Hematopoietic multipotent progenitor cell treated with erythropoietin and hydrocortisone succinate and interleukin-3 and kit ligand, for 17 days (in vitro differentiated cells): ENCODE measurements at places on chromosomes 2 and 18.

DNA sequence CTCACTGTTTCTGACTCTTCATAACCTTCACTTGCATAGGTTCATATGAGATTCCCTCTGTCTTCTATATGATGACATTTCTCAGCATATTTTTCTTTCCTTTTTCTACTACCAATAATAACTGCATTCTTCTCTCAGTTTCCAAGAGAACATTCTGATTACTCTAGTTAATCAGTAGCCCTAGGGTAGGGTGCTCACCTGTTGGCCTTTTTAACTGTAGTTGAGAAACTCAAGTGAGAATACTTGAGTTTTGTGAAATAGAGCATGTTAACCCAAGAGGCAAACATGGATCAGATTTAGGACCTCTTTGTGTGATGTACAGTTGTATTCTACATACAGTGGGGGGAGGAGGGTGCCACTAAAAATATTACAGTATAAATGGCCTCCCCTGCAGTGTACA is 308.0 kb downstream of the CMPK2 start:
- DNase-seq = no peak

- no peak for DNase-seq
Measured at GRCh38 chr2:127570282-127571250, 35.1 kb downstream of the MYO7B start.

DNA sequence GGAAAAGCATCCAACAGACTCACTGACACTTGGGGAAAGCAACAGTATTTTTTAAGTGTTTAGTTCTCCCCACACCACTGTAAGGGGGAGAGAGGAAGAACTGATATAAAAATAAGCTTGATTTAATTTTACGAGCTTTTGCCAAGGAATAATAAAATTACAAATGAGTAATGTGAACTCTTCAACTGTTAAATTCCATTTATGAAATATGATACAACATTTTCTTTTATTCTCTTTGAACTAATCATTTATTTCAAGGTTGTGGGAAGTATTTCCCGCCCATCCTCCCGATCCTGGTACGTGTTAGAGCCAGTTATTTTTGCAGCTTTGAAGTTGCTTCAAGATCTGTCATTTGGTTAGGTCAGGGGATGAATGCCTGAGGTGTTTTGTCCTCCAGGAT is 35.2 kb downstream of the WDPCP start:
- DNase-seq = no peak

DNA sequence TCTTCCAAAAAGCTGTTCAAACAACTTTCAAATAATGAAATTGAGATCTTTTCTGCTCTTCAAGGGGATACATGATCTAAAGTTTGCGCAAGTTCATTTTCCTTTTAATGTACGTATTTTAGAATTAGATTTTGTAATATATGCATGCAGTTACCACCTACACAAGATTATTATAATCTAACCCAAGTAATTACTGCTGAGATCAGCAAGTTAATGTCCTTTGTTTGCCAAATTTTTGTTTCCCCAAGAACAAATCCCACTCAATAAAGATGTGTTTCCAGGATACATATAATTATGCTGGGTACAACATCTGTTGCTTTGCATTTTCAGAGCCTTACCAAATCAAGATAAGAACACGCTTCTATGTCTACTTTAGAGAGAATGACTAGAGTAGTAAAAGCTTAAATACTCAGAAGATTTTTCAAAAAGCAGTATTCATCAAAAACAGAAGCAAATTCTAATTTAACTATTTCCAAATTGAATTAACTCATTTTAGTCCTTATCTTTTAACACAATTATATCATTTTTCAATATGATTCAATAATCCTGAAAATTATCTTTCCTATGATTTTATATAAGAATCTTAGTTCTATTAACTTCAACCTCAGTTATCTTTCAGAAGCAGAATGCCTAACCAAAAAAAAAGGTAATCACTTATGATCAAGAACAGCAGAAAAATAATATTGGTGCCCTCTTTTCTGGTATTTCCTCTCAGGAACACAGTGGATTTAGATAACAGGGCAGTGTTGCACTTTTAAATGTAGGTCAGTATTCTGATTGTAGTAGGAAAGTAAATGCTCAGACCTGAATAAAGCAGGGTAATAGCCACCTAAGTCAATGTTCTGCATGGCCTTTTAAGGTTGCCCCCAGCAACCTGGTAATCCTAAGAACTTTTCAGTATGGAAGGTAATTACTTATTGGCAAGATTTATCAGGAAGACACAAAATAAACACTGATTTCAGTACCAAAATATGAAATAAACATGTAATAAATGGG is 28.0 kb downstream of the CERKL start:
- DNase-seq = no peak

- DNase-seq = no peak
Measured at GRCh38 chr2:119255760-119256581, 32.3 kb downstream of the STEAP3 start.

GRCh38 chr18:30743033-30743432 is 299.5 kb downstream of the DSC3 start:
- DNase-seq = no peak

GRCh38 chr2:173955867-173956266 is 9.3 kb downstream of the SP3 start:
- no peak for DNase-seq

GRCh38 chr2:235832941-235833340 is 335.2 kb downstream of the GBX2 start:
- DNase-seq = no peak

- no peak for DNase-seq
Measured at GRCh38 chr2:20913491-20913890, 90.6 kb upstream of the LDAH start.

GRCh38 chr2:8346706-8347430 is 335.0 kb upstream of the ID2 start:
- DNase-seq = no peak

DNA sequence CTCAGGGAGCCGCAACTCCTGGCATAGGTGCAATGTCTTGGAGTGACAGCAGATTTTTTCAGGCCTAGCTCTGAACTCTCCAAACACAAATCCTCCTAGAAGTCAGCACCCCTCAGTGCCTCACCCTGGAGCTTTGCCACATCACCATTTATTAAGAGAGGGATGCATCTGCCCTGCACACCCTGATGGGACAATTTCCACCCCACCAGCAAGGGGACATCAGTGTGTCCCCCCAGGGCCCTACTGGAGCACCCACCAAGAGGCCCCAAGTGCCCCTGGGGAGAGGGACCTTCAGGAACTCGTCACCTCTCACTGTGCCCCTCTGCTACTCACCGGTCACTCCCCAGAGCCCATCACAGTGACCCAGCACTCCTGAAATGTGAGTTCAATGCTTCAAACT is 144.7 kb downstream of the NDUFA10 start:
- DNase-seq = no peak

DNA sequence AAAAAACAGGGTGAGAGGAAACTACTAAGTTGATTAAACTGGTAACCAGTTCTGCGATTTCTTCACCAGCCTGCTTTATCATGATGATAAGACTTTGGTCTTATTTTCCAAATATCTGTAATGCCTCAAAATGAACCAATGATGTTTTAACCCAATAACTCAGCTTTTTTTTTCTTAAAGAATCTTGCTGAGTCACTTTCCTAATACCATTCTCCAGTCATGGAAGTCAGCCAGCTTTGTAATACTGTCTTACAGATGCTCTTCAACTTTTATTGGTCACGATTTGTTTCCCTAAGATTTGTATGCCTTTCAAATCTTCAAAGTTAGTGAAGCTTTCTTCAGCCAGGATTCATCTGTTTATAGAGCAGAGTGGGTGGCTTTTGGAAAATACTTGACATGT is 47.7 kb upstream of the SMIM21 start:
- no peak for DNase-seq

DNA sequence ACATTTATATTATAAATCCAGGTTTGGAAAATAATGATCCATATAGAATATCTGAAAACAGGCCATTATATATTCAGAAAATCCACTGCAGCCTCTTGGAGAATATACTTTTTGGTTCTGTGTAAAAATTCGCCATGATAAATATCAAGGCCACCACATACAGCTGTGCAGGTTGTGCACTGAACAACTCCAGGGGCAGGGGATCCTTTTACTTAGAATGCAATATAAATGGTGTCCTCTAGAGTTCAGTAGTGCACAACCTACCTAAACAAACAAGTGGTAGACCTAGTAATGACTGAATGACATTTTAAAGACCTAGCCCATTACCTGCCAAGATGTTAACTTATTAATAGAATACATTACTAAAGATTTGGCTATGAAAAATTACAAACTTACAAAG is 22.4 kb downstream of the MOGAT1 start:
- DNase-seq = no peak

GRCh38 chr2:122753336-122753735 is 997.9 kb downstream of the TSN start:
- no peak for DNase-seq

DNA sequence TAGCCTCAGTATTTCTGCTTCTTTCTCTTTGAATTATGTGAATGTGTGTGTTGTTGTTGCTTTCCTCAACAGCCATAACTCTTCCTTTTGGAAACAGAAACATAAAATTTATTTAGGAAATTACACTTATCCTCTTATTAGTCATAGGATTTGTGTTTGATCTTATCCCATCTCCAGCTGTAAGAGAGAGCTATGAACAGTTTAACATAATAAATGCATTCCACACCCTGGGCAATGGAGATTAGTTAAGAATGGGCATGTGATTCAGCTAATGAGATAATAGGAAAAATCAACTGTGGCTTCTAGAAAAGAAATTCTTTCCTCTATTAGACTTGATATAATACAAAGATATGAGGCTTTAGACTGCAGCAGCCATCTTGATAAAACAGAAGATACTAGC is 55.0 kb downstream of the SCN7A start:
- DNase-seq = no peak

GRCh38 chr2:10457846-10458598 is 9.9 kb upstream of the ODC1 start:
- DNase-seq = no peak

DNA sequence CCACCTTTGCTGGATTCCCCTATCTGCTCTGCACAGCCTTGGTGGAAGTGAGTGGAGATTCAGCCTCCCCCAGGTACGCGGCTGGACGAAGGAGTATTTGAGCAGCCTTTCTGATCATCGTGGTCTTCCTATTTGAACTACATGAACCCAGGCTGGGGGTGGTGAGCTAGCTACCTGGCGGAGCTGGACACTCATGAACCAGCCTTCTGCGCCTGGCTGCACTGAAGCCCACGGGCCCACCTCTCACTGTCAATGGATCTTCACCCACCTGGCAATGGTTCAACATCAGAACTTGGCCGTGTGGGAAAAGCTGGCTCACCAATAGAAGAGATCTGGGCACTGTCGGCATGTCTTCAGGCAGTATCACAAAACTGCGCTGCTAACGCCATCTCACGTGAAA is 35.4 kb downstream of the ANKMY1 start:
- DNase-seq = no peak

DNA sequence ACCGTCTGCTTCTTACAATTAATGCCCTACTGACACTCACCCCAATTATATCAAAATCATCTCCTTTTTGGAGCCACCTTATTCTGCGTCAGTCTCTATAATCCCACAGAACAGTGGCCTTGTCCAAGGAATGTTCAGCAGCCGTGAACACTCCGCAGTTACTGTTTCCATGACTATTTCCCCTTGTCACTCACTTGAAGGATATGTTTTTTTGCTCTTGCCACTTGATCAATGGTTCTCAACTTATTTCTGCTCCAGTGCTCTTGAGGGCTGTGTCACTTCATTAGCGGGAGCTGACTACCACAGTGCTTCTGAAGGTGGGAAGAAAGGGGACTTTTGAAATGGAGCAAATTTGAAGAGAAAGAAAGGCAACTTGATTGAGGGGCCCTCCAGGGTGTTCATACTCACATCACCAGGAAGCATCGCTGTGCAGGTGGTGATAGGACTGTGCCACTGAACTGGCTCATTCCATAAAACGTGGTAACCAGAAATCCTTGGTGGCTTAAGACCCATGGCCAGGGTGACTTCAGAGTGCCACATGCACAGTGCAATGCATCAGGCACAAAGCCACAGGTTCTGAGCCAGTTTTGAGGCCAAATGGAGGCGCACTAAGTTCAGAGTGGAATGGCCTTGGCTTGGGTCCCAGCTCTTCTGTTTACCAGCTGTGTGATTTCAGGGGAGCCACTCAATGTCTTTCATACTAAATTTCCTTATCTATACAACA is 320.6 kb upstream of the RAB12 start:
- DNase-seq = no peak

GRCh38 chr2:29597035-29597434 is 324.4 kb downstream of the ALK start:
- DNase-seq = no peak

GRCh38 chr2:45706033-45706432 is 54.6 kb downstream of the PRKCE start:
- no peak for DNase-seq

GRCh38 chr2:35548171-35548570 is 807.4 kb upstream of the CRIM1 start:
- DNase-seq = no peak

DNA sequence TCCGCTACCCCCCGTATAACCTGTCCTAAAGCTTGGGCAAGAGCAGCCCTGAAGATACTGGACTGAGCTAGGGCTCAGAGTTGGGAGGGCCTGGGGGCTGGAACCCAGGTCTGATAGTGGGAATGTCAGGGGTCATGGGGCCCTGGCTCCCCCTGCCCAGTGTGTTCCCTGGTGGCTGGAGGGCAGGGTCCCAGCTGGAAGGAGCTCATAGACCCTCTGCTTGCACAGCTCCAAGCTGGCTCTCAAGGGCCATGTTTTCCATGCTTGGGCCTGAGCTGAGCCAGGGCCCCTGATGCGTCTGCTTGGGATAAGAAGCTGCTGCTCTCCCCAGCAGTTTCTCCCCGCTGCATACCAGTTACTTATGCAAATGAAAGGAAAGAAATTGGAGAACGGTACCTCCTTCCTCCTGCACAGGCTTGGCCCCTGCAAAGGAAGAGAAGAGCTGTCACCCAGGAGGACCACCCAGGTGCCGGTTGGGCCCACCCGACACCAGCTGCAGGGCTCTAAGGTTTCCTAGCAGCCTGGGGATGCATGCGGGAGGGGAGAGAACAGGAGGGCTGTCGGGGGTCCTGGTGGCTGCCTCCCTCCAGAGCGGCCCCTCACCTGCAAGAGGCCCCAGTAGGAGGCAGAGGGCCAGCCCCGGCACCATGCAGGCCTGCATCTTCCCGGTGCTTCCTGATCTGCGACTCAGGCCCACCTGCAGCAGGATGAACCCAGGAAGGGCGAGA is 628 bp downstream of the OTOS start:
- DNase-seq = no peak

DNA sequence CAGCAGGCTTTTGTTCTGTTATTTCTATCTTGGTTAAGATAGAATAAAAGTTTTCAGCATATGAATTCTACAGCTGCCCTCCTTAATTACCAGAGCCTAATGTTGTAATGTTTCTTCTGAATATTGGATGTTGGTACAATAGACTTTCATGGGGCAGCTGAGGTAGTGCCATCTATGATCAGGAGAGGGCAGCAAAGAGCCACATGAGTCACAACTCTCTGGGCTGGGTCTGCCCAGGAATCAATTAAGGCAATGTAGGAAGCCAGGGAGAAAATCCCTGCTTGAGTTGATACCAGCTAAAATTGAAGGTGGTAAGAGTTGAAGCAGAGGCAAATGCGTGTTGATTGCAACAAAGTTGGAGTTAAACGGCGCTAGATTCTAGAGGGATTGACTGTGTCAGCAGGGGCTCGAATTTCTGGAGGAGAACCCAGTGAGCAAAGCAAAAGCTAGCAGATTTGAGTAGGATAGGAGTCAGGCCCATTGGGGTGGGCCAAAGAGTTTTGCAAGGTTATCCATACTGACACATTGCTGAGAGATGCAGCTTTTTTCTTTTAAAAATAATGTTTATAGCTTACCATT is 10.6 kb upstream of the MC5R start:
- peak; percentile 34 for DNase-seq

GRCh38 chr2:28509361-28509760 is 13.5 kb downstream of the PLB1 start:
- DNase-seq = no peak

- no peak for DNase-seq
Measured at GRCh38 chr2:166765141-166765540, 123.1 kb upstream of the XIRP2 start.
